ENCODE measurements at places on chromosomes 4 and X.

GRCh38 chr4:89024051-89024675 lies 32.8 kb downstream of the FAM13A start:
- no peaks in the 10 kb centered on the region for H3K27me3 ChIP-seq
- no peak for DNase-seq
- H3K36me3 ChIP-seq: no peaks in the 10 kb centered on the region
- no peaks in the 10 kb centered on the region for H3K4me1 ChIP-seq
- no peak overlapping the region for H3K27ac ChIP-seq
- no peak overlapping the region for H3K4me3 ChIP-seq

GRCh38 chr4:152684587-152684986 lies 4.8 kb upstream of the TMEM154 start:
- no peaks in the 10 kb centered on the region for H3K27me3 ChIP-seq
- no peak overlapping the region for H3K27ac ChIP-seq

GRCh38 chr4:156971676-156972378 lies at the start of gene PDGFC:
TSS of gene PDGFC (minus strand) at chr4:156971799. CDS start at chr4:156970903, 896 bp downstream.
- H3K36me3 ChIP-seq: no peaks in the 10 kb centered on the region
- H3K4me1 ChIP-seq: peaks cover 4% of the 10 kb centered on the region
- H3K27me3 ChIP-seq: peaks cover 13% of the 10 kb centered on the region
- H3K27ac ChIP-seq: peak within 1 kb of the TSS; percentile 91
- DNase-seq: peak; percentile 56

DNA sequence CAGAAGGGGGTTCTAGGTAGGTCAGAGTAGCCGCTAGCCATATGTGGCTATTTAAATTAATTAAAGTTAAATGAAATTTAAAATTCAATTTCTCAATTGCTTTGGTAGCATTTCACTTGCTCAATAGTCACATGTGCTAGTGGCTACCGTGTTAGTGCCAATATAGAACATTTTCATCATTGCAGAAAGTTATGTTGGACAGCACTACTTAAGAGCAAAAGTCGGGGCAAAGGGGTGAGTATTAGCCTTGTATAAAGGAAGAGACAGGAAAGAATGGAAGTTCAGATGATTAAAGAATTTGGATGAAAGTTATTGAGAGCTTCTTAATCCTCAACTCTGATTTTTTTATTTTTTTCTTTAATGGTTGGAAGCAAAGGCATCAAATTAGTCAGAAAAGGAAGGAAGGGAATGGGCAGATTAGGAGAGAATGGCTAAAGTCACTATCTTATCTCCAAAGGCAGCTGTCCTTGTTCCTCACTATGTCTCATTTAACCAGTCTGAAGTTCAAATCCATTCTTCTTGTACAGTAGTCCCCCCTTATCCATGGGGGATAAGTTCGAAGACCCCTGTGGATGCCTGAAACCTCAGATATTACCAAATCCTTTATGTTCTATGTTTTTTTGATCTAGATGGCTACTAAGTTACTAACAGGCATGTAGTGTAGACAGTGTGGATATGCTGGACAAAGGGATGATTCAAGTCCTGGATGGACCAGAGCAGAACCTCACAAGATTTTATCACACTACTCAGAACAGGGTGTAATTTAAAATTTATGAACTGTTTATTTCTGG lies 22.9 kb downstream of the OCIAD1 start:
- no peak overlapping the region for H3K4me3 ChIP-seq
- H3K27me3 ChIP-seq: no peaks in the 10 kb centered on the region
- H3K27ac ChIP-seq: no peak overlapping the region
- no peak for DNase-seq
- no peaks in the 10 kb centered on the region for H3K4me1 ChIP-seq

GRCh38 chrX:28595346-28595745 lies 8.1 kb downstream of the IL1RAPL1 start:
- DNase-seq: no peak
- no peaks in the 10 kb centered on the region for H3K36me3 ChIP-seq
- H3K4me3 ChIP-seq: no peak overlapping the region

DNA sequence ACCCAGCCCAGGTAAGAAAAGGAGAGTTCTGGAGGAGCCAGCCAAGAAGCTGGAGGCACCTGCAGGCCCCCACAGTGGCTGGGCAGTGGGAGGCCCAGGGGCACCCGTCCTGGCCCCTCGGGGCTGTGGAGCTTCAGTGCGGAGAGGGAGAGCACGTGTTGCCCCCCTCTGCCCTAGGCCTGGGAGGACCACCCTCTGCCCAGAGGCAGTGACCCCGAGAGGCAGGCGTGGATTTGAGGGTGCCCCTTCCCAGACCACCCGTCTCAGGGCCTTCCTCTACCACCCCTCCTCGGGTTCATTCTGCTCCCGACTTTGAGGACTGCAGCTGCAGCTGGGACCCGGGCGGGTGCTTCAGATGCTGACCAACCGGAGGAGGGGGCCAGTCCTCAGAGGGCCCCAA lies 12.1 kb upstream of the HGFAC start:
- DNase-seq: no peak
- no peaks in the 10 kb centered on the region for H3K36me3 ChIP-seq
- H3K4me1 ChIP-seq: no peaks in the 10 kb centered on the region
- H3K4me3 ChIP-seq: no peak overlapping the region
- no peak overlapping the region for H3K27ac ChIP-seq

DNA sequence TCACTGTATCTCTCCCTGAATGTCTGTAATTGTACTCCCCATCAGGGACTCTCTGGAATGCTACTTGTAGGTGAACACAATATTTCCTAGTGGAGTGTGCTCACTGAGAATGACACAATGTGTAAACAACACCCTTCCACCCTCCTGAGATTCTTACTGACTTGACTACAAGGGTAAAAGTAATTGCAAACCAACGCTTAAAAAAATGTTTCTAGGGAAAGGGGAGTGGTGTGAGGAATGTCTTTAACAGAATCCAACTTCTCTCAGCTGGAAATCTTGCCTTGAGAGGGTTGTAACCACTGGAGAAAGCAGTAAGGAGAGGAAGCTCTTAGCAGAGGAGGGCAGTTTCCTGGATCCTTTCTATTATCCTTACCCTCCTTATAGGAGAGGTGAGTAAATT lies 5.1 kb upstream of the RAPGEF2 start:
- H3K27ac ChIP-seq: no peak overlapping the region
- H3K4me3 ChIP-seq: no peak overlapping the region
- H3K27me3 ChIP-seq: peaks cover 5% of the 10 kb centered on the region
- no peaks in the 10 kb centered on the region for H3K36me3 ChIP-seq
- no peak for DNase-seq
- H3K4me1 ChIP-seq: peaks cover 9% of the 10 kb centered on the region
